ENCODE measurements at places on chromosomes 5 and 9.

DNA sequence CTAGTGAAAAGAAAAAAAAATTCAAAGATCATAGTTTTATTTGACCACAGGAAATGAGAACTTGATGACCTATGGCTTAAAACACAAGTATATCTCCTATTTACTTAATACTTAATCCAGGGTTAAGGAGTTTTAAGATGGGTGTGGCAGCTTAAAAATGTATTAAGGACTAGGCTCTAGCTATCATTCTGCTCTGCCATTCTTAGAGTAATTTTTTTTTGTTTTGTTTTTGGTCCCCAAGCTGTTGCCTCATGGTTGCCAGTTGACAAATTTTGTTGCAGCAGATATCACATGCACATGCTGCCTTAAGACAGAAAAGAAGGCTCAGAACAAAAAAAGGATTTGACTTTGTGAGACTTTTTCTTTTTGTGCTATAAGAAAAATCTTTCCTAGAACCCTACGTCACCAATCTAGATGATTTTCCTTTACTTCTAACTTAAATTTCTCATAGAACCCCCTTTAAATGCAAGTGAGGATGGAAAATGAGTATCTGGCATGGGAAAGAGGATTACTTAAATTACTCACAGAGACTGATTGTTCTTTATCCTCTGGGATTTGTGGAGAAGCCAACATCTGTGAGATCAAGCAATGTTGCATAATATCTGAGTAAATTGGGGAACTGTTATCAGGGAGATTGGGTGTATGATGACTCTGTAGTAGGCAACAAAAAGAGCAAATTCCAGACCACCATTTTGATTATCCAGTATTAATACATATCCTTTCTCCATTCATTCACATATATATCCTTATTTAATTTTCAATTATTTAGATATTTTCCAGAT is 364.7 kb upstream of the CD180 start:
- DNase-seq: no peak

GRCh38 chr9:69173497-69173890 is 583 bp upstream of the TJP2 start:
- no peak for DNase-seq

- no peak for DNase-seq
Measured at GRCh38 chr5:154972476-154973080, 31.7 kb downstream of the MRPL22 start.

GRCh38 chr5:34447424-34447823 is 208.7 kb upstream of the RAI14 start:
- DNase-seq: no peak

DNA sequence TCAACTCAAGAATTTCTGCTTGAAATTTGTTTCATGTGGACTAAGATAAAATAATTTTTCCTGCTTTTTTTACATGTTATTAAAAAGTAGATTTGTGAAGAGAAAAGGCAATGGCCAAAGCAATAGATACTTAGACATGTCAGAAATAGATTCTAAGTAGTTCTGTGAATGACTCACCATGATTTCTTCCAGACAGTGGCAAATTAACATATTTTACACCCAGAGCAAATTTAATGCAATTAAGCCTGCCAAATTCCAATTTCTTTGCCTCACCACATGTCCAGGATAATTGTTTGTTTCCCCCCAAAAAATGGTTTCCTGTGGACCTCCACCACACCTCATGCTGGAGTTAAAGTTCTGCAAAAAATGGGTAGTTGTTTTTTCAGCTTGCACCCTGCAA is 651.4 kb downstream of the CETN3 start:
- no peak for DNase-seq

- no peak for DNase-seq
Measured at GRCh38 chr5:78718824-78719223, 70.3 kb upstream of the LHFPL2 start.

- no peak for DNase-seq
Measured at GRCh38 chr9:126459546-126459945, 132.9 kb downstream of the MVB12B start.

- DNase-seq: no peak
Measured at GRCh38 chr9:133785753-133786370, 47.7 kb upstream of the SARDH start.

DNA sequence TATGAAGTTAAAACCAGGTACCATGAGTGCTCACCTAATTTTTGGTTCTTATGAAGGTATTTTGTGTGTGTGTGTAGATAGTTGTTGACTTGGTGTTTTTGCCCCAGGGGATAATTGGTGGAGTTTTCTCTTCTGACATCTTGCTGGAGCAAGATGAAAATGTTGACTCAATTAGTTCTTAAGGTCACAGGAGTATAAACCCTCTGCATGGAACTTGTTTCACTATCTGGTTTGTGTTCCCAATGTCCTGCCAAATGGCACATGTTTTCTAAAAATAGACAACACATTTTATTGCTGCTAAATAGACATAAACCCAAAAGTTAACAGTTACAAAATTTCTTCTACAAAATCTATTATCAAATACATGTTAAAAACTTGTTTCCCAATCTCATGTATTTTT is 180.9 kb downstream of the FAM170A start:
- no peak for DNase-seq

DNA sequence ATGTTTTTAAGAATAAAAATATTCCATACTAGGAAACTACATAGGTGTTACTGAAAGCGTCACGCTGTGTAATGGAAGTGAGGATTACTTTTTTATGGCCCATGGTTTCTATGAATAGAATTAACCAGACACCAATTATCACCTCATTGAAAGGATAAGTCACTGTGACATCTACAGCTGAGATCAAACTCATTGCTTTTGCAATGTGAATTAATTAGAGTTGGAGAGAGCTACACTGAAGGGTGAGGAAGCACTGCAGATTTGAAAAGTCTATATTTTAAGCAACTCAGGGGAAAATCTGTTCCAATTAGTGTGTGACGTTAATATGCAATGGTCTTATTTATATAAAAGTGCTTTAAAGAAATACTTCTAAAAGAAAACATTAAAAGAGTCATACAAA is 1300.1 kb upstream of the DMAC1 start:
- DNase-seq: no peak

- DNase-seq: no peak
Measured at GRCh38 chr5:1394881-1395860, 50.1 kb downstream of the SLC6A3 start.

- DNase-seq: no peak
Measured at GRCh38 chr5:89372176-89372575, 489.2 kb upstream of the MEF2C start.

DNA sequence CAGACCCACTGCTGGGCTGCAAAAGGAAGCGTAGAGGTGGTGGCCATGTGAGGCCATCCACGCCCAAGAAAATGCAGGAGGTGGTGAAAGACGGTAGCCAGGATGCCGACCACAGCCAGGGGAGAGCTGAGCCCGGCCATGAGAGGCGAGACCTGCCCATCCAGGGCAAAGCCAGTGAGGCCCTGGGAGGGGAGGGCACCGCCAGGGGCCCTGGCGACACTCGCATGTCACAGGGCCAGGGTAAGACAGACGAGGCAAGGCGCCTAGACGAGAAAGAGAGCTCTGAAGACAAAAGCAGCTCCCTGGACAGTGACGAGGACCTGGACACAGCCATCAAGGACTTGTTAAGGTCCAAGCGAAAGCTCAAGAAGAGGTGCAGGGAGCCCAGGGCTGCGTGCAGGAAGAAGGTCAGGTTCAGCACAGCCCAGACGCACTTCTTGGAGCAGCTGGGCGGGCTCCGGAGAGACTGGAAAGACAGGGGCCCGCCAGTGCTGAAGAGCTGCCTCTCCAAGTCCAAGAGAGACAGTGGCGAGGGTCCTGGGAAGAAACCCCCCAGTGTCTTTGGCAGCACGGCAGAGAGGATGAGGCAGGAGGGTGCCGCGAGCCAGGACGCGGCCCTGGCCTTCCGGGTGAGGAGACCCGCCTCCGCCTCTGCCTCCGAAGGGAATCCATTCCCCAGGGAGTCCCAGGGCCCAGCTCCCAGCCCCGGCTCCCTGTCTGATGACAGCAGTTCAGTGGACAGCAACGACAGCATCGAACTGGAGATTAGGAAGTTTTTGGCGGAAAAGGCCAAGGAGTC is 6.9 kb downstream of the PPP1R26 start:
- no peak for DNase-seq

- DNase-seq: no peak
Measured at GRCh38 chr5:172410662-172411483, 43.5 kb downstream of the SH3PXD2B start.

DNA sequence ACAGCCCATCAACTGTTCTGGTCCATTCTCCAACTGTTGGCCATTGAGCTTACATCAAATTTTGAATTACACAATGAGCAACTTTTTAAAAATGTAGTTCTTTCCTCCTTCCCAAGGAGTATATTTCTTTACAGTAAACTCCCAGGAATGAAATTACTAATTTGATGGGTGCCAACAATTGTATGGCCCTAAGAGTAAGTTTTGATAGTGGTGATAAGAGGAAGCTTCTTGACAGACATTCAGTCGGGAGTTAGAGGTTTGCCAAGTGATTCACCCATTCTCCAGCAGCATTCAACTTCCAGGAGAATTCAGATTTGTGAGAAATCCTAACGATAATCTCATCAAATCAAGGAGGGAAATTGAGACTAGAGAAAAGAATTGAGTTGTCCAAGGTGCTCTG is 579.9 kb downstream of the ACTL7B start:
- DNase-seq: no peak

- no peak for DNase-seq
Measured at GRCh38 chr9:81685763-81686613, 3.4 kb downstream of the TLE1 start.

DNA sequence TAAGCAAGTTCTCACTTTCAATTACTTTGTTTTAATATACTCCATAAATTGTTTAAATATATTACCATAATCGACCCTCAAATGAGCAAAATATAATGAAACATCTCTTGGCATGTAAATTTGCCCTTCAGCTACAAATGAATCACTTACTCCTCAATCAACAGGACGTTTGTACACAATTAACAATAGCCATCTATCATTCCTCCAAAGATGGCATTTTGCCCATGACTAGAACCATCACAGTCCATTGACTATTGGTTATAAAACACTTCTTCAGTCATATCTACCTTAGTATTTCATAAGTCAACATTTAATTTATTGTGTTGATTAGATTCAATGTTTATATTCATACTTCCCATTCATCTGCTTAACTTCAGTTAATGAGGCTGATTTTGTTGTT is 127.2 kb downstream of the CTNND2 start:
- DNase-seq: no peak

DNA sequence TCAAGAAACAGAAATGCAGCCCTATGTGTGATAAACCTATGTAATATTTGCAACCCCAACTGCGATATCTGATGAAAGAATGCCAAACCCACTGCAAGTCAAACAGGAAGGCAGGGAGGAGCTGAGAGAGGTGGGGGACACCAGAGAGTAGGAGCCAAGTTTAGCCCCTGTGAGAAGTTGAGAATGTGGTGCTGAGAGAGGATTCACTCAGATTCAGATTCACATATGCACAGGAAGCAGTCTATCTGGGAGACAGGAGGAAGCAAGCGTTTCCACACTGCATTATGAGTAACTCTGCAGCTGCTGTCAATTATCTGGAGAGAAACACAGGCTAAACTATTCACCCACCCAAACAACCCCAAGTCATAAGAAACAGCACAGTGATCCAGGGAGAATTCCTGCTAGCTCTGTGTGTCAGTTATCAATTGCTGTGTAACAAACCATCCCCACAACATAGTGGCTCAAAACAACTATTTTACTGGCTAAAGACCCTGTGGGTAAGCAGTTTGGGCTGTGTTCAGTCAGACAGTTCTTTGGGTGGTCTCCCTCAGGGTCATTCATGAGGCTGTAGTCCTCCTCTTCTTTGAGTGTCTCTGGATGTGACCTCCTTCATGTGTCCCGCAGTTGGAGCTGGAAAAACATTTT is 161.9 kb upstream of the RAI14 start:
- no peak for DNase-seq

DNA sequence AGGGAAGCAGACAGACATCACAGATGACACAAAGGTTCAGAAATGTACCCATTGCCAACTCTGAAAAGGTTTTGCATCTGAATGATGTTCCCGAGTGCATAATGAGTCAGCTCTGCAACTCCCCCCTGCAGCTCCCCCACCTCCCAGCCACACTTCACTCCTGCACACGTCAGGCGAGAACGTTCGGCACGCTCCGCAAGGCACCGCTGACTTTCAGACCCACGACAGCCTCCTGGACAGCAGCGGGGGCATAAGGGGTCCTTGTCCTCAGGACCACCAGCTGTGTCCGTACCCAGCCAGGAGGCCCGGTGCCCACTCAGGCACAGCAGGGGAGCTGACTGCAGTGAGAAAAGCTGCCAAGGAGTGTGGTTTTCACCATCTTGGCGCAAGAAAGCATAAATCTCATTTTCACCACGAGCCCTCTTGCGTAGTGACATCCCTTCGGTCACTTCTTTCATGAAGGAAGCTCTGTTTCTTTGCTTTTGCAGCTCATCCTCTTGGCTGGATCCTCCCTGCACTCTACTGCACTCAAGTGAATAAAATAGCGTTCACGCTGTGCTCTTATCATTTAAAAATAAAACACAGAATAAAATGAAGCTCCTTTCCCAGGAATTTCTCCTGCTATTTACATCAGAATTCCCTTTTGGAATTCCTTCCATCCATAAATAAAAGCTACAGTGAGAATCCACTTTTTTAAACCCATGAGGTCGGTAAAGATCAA is 9.9 kb downstream of the GFPT2 start:
- DNase-seq: no peak

GRCh38 chr5:85096421-85096820 is 711.7 kb upstream of the EDIL3 start:
- no peak for DNase-seq

GRCh38 chr5:68919988-68920490 is 173.8 kb upstream of the SLC30A5 start:
- no peak for DNase-seq

- no peak for DNase-seq
Measured at GRCh38 chr9:38284588-38285051, 107.9 kb upstream of the ALDH1B1 start.

GRCh38 chr5:168227001-168227400 is 64.4 kb upstream of the WWC1 start:
- DNase-seq: no peak

GRCh38 chr5:141926434-141926833 is 2.8 kb downstream of the DELE1 start:
- no peak for DNase-seq

GRCh38 chr9:38355517-38356120 is 36.9 kb upstream of the ALDH1B1 start:
- DNase-seq: no peak

- no peak for DNase-seq
Measured at GRCh38 chr9:110270211-110270995, 14.1 kb upstream of the TXN start.

- DNase-seq: no peak
Measured at GRCh38 chr5:56088967-56089829, 94.4 kb upstream of the IL6ST start.

DNA sequence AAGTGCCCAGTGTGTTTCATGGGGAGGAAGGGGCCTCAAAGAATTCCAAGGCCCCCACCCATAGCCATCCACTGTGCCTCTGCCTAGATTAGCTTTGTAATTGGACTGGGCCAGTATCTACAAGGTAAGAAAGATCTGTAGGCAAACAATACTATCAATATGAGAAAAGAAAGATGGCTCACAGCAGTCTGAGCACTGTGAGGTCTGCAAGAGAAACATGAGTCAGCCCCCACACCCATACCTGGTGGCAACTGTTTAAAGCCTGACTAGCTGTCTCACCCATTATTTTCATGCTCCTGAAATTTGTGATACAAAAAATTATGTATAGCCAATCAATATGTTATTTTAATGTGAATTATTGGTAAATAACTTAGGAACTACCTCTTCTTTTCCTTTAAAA is 10.0 kb upstream of the ZNF483 start:
- no peak for DNase-seq
